T-helper 2 cell (primary cell): ENCODE measurements at places on chromosomes 4 and X.

DNA sequence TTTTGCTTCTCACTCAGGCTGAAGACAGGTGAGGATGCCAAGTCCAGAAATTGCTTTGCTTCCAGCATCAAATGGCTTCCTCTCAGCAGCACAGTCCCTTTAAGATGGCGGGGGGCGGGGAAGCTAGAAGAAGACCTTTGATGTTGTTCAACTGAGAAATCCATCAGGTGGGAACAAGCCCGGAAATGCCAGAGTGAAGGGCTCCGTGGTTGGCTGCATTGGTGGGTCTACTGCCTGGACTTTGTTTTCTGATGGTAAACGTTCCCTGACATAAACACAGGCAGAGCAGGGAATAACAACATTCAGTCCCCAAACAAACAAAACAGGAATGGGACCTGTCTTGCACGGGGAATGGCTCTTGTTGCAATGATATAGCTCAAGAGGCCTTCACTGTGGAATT is 37.3 kb downstream of the APLN start:
- DNase-seq: no peak

DNA sequence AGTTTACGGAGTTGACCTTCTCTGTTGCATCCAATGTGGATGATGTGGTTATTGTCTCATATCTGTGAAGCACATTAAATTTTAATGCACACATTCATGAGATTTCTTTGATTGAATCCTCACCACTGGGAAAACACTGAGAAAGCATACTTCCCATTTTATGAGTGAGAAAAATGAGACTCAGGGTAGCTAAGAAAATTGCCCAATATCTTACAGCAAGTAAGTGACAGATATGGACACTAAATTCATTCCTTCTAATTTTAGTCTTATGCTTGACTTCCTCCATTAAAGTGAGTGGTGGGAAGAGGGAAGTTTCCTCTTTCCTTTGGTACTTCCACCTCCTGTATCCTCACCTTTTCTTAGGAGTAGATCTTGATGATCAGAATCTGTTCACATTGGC is 504.8 kb upstream of the BOD1L1 start:
- DNase-seq: no peak

GRCh38 chrX:108511721-108512120 is 72.1 kb downstream of the COL4A5 start:
- DNase-seq: no peak

DNA sequence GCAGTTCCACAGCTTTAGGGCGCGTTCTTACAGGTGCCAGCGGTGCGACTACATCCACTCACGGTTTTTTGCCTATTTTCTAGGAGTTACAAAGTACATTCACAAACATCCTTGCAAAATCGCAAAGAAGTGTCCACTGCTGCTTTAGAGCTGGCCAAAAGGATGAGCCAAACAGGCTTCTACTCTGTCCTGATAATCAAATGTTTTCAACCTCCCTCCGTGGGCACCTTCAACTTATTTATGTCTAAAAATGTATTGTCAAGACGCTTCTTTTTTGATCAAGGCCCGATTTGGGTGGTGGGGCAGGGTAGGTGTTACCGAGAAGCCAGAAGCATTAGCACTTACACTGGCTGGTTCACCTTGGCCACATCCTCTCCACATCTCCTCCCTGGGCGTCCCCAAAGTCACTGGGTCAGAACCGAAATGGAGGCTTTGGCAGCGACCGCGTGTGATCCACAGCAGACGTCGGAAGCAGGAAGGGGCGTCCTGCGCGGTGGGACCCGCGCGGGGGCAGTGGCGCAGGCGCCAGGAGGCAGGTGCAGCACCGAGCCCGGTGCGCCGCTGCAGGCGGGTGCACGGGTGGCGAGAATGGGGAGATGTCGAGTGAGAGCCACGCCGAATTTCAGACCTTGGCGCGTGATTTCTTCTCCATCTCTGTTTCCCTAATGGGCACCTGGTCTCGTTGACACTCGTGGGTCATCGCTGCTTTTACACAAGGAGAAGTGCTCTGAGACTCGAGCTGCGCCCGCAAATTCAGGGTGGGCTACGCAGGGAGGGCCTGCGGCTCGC is 16.9 kb downstream of the NKX3-2 start:
- no peak for DNase-seq

- DNase-seq: no peak
Observed at GRCh38 chr4:152655272-152656129, 24.3 kb downstream of the TMEM154 start.

GRCh38 chr4:10457255-10457801 is at the start of gene ZNF518B:
ZNF518B (minus strand) TSS chr4:10457426; CDS start chr4:10446328, 11,098 bp downstream.
- DNase-seq: peak; percentile 91

GRCh38 chrX:20028588-20028987 is 37.7 kb upstream of the BCLAF3 start:
- DNase-seq: no peak

DNA sequence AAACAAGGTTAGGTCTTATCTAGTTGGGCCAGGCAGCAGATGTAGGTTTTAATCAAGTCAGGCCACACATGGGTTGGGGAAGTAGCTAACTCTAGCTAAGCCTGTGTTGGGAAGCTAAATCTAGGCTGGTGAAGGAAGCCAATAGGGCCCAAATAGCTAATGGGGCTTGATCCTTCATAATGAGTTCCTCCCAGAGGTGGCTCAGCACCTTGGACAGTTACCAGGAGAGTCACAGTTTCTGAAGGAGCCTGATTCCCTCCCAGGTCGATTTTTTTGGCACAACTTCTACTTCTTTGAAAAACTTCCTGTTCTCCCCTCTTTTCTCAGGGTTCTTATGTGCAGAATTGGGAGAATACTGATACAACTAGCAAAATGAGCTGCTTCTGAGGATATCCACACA is 242.5 kb upstream of the PRPS2 start:
- no peak for DNase-seq

- no peak for DNase-seq
Observed at GRCh38 chr4:19924761-19925160, 326.9 kb upstream of the SLIT2 start.

DNA sequence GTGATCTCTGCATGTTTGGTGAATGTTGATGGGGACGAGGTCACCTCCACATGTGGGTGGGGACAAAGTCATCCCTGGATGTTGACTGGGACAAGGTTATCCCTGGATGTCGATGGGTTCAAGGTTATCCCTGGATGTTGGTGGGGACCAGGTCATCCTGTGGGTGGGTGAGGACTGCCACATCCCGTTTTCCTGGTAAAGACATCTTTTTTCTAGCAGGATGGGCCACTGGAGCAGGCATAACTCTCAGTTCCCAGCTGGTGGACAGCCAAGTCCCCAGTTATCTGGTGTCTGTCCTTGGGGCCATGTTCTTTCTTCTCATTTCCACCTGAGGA is 28.3 kb upstream of the PLCXD1 start:
- DNase-seq: no peak

DNA sequence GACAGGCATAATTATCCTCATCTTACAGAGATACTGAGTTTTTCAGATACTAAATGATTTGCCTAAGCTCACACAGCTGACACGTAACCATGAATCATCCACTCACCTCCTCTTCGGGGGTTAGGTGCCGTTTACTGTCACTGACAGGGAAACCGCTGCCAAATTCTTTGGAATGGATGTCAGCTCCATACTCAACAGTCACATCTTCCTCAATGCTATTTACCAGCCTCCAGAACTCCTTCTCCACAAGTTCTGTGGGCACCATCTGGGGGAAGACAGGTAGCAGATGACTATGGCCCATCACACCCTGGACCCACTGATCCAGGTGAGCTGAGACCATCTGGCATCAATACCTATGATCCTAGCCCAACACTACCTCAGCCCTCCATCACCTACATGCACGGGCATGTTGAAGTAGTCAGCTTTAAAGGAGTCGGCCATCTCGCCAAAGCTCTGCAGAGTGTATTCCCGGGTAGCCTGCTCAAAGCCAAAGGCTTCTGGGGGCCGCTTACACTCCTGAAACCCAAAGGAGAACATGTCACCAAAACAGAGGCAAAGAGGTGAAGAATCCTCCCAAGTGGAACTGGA is 13.5 kb downstream of the KDM5C start:
- no peak for DNase-seq

GRCh38 chr4:141860974-141861373 is 224.6 kb downstream of the IL15 start:
- DNase-seq: no peak

DNA sequence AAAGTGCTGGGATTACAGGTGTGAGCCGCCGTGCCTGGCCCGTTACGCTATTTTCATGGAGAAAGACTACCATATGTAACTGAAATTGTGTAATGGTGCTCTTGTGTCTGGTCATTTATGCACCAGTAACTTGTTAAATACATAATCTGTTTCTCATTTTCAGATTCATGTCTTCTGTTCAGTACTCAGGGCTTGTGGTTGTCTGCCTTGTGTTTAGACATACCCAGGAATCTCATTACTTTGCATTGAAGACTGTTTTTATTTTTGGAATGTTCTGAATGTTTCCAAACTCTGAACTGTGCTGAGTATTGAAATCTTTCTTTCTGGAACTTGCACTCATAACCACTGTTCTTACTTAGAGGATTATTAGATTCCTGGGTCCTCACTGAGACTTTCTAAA is 52.8 kb downstream of the PDLIM5 start:
- no peak for DNase-seq

DNA sequence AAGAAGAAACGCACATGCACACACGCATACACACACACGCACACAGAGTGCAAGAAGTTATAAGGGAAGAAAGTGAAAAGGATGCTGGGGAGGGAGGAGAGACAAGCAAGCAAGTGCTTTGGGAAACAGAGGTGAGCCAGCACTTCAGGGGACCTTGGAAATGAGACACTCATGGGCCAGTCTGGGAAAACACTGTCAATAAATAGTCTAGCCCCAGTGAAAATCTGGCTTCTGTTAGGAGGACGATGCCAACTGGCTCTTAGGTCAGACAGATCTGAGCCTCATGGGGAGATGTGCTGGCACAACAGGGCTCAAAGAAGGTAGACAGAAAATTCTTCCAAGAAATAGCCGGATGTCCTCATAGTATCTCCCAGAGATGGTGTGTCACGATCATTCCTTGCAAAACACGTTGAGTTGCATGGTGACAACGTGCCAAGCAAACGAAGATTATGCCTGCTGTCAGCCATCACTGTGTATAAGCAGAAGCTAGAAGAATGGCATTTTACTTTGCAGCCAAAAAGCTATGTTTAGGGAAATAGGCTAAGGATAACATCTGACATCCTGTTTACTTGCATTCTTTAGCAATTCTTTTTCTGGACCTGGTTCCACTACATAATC is 557 bp upstream of the ARHGEF6 start:
- DNase-seq: no peak

- DNase-seq: no peak
Observed at GRCh38 chr4:23733476-23733875, 156.4 kb downstream of the PPARGC1A start.

DNA sequence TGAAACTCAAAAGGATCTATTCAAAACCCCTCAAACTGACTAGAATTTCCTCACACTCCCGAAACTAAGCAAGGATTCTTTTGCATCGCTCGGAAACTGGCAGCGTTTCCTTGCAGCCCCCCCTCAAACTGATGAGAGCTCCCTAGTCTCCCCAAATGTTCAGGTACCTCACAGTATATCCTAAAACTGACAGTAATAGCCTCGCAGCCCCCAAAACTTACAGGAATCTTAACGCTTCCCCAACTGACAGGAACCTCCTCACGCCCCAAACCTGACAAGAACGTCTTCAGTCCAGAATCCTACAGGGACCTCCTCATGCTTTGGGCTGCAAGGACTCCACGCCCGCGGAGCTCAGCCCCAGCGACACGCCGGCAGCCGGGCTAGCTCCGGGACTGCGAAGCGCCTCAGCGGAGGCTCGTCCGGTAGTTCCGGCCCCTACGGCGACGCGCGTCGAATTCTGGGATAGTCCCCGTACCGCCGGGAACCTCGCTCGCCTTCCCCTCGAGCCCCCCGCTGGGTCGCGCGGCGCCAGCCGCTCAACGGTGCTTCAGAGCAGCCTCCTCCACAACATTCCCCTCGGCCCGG is 640 bp downstream of the PHF8 start:
- DNase-seq: peak; percentile 6

DNA sequence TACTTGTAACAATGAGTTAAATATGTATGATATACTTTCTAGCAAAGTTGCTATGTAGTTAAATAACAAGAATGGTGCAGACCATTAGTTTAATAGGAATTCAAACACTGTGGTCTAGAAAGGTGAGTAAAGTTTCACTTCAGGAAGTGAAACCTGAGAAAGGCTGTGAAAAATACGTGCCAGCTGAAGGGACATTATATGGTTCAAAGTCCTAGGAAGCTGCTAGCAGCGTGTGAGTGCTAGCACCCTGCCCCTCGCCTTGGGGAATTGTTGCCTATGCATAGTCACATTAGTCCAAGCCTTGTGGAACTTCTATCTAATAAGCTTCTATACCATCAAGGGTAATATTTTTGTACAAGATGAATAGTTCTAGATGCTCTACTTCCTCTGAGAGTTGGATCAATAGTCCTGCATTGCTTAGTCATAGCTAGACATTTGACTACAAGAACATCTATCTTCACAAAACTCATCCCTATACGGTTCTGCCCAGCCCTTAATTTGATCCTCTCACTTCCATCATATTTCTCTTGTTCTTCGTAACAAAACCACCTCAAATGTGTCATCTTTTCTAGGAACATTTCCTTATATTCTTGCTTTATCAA is 45.8 kb upstream of the ARSJ start:
- no peak for DNase-seq

- no peak for DNase-seq
Observed at GRCh38 chr4:173367946-173368345, 2.8 kb upstream of the SAP30 start.

DNA sequence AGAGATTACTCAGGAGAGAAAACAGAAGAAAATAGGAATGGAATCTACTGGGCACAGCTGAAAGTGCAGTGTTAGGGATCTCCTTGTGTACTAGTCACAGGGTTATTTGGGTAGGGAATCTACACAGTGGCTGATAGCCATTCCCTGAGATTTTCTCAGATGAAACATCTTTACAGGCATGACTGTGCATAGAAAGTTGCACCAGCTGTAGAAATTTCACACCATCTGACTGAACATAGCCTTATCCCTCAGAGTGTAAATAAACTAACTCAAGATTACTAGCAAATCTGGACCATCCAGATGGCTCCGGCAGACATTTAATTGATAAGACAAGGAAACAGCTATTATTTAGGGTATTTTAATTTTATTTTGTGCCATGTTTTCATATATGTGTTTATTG is 2053.5 kb upstream of the TENM3 start:
- DNase-seq: no peak

GRCh38 chr4:112511093-112511802 is 4.7 kb downstream of the NEUROG2 start:
- no peak for DNase-seq

DNA sequence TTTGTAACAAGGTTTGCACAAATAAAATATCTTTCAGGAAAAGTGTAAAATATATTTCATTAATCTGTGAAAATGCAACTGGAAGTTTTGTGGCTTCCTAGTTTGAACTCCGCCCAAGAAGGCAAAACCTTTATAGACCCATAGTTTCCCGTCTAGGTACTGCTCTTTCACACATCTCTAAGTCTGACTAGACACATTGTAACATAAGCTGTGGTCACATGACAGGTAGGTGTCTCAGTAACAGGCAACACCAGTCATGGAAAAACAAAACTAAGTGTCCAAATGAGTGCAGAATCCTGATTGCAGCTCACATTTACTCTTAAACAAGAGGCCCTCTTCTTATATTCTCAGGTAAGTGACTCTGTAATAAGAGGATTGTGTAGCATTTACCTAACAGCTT is 55.6 kb downstream of the SNCA start:
- no peak for DNase-seq

- DNase-seq: no peak
Observed at GRCh38 chr4:113851816-113852215, 90.3 kb upstream of the CAMK2D start.

GRCh38 chr4:186936496-186937375 is 213.1 kb upstream of the FAT1 start:
- DNase-seq: no peak

GRCh38 chr4:17515445-17516407 is 761 bp downstream of the CLRN2 start:
- no peak for DNase-seq
